SJCRH30 (cell line): ENCODE measurements at places on chromosomes 16 and 17. TPM values are rescaled to one million over a fixed set of nuclear protein-coding genes. Genes with fewer than 3 reads are reported as not detected.

Gene TBC1D3E
- not detected in 2 replicates for total RNA-seq

DNA sequence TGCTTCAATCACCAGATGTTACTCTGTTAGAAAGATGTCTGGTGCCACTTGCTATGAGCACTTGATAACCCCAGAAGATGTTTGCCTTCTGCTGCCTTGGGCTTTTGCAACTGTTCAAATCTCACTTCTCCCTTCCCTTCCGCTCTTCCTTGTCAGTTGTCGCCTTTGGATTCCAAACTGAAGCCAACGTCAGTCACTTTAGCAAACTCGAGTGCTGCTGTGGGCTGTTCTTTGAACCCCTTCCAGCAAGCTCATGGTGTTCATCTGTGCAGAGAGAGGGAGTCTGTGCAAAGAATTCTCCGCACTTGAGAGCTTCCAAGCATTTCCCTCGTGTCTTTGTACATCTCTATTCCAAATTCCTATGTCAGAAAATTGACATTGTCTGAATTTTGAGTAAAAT lies 879.4 kb downstream of the CDH11 start:
- no peak for DNase-seq

GRCh38 chr16:64626776-64627175 lies 495.1 kb downstream of the CDH11 start:
- peak; percentile 18 for DNase-seq

DNA sequence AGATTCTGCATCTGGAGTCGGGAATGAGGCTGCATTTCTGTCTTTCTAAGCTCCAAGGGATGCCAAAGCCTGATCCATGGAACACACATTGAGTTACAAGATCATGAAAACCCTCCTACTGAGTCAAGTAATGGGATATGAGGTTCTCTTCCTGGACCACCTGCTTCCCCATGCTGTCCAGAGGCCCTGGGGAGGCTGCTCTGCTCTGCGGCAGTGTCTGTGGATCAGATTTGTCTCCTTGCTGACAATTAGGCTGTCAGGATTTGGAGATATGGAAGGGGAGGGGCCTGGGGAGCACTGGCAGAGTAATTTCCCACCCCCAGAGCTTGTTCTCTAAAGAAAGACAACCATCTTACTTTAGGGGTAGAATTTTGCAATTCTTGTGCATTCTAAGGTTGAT lies 33.0 kb downstream of the C16orf95 start:
- DNase-seq = no peak

GRCh38 chr16:35678-36305 lies 17.6 kb downstream of the POLR3K start:
- no peak for DNase-seq

Gene TM4SF5
- not detected in 2 replicates for total RNA-seq

Gene CCR7
- total RNA-seq = 0.05 TPM in 1 of 2 replicates, not detected in the other

- DNase-seq = no peak
Observed at GRCh38 chr17:56897646-56898424, 16.0 kb downstream of the TRIM25 start.

DNA sequence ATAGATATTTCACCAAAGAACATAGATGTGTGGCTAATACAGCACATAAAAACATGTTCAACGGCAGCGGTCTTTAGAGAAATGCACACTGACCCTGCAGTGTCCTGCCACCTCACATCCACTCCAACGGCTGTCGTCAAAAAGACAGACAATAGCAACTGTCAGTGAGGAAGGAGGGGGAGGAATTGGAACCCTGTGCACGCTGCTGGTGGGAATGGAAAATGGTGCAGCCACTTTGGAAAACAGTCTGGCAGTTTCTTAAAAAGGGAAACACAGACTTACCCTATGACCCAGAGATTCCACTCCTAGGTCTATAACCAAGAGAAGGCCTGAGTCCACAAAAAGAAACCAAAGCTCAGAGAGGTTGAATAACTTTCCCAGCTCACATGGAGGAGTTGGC lies 7.7 kb downstream of the CEP295NL start:
- DNase-seq = peak; percentile 95

Gene HOXB7
- total RNA-seq = 18.8 and 23.1 TPM in 2 replicates

- peak; percentile 88 for DNase-seq
Observed at GRCh38 chr16:84952335-84953189, 58.8 kb downstream of the ZDHHC7 start.

Gene KCNJ12
- total RNA-seq = 0.20 and 0.40 TPM in 2 replicates

- no peak for DNase-seq
Observed at GRCh38 chr16:57151369-57151768, 34.5 kb downstream of the PSME3IP1 start.

GRCh38 chr17:46832945-46833839 lies 14.7 kb upstream of the WNT3 start:
- no peak for DNase-seq

DNA sequence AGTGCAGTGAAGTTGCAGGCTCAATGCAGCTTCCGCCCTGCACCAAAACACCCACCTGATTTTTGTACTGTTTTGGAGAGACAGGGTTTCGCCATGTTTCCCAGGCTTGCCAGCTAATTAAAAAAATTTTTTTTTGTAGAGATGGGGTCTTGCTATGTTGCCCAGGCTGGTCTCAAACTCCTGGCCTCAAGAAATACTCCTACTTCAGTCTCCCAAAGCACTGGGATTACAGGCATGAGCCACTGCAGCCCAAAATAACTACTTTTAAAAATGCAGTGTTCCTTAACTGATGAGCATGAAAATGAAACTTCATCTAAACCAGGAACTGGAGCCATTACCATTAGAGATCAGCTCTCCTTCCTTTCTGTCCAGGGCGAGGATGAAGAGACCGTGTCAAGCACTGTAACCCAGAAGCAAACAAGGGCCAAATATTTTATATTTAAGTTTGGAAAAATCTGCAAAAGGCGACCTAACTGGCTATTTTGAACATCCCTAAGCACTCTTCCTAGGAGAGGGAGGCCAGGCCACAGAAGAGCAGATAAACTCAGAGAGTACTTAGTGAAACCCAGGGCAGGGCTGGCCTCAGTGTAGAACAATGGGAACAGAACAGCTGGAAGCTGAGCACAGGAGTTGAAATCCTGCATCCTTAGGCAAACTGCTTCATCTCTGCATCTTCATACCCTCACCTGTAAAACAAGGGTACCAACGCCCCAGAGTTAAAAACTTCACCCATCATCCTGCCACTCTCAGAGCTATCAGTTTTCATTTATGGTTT lies 24.0 kb downstream of the CREBBP start:
- peak; percentile 38 for DNase-seq

Gene KRTAP2-4
- total RNA-seq = not detected in 2 replicates

Gene PABPN1L
- 0.25 TPM in 1 of 2 replicates, not detected in the other for total RNA-seq

DNA sequence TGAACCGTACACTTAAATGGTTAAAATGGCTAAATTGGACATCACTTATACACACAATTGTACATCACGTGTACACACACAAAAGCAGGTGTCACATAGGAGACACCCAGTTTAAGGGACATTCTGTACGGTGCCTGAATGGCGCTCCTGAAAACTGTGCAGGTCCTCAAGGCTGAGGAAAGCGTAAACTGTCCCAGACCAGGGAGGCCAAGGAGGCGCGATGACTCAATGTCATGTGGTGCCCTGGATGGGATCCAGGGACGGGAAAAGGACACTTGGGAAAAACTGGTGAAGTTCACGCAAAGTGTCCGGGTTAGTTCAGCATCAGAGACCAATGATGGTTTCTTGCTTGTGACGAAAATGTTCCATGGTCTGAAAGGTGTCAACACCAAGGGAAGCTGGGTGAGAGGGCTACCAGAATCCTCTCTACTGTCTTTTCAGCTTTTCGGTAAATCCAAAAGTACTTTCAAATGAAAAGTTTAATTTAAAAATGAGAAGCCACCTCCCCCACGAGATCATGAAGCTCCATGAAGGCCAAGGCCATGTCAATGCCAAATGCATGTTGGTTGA lies 112.2 kb downstream of the CMIP start:
- DNase-seq = no peak

Gene DBNDD1
- 13.5 and 14.4 TPM in 2 replicates for total RNA-seq
